ENCODE measurements at places on chromosomes 1 and 21.

DNA sequence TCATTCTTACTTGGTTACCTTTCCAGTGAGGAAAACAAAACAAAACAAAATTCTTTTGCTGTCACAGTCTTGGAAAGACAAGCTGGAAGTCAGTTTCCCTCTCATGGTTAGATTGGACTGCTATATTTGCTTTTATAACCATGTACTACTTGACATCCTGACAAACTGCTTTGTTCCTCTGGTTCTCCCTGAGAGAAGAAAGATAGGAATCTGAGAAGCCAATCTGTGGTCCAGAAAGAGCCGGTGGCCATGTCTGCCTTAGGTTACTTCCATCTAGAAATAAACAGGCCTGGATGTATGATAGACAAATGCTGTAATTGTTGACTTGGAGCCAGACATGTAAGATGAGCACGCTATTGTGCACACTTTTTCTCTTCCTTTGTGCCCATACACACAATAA, 330.0 kb downstream of the BRINP3 start:
- DNase-seq = no peak

GRCh38 chr1:88503646-88504045, 180.4 kb upstream of the PKN2 start:
- no peak for DNase-seq

- no peak for DNase-seq
Observed at GRCh38 chr1:6822530-6823359, 37.5 kb downstream of the CAMTA1 start.

GRCh38 chr1:95247607-95248006, 13.6 kb downstream of the RWDD3 start:
- no peak for DNase-seq

DNA sequence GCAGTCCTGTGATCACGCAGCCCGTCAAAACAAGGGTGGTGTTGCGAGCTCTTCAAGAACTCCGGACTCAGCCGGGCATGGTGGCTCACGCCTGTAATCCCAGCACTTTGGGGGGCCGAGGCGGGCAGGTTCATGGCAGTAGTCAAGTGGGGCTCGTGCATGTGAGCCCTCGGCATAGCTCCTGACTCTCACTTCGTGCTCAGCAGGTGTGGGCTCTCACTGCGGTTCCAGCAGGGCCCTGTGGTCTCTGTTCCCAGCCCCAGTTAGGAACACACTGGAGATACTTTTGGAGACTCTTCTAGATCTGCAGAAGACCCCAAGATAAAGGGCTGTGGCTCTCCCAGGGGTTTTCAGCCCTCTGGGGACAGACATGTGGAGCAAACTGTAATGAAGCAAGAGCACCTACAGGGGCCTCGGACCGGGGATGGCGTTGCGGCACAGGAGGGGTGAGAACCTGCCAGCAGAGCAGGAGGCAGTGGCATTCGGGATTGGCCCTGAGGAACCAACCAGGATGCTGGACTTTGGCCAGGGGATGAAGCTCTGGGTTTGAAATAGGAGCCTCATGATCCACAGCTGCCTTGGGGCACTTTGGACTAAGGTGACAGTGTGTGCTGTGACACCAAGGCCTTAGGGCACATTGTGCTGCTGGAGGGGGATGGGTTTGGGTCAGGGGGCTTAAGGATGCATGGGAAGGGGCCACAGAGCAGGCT, 443.2 kb downstream of the CAMTA1 start:
- no peak for DNase-seq

DNA sequence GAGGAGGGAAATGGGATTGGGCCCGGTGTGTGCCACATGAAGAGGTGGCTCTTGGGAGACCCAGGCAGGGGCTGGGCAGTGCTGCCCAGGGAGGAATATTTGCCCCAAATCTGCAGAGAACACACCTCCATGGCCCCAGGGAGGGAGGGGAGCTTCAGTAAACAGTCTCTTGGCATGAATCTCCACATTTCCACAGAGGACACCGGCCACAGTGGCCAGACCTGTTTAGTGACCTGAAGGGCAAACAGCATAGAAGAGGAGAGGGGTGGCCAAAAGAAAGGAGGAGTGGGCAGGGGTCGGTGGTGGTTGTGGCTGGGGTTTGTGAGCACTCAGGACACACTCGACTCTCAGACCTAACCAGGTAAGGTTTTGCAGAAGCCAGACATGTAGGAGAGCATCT, 54.0 kb upstream of the IFFO2 start:
- no peak for DNase-seq

DNA sequence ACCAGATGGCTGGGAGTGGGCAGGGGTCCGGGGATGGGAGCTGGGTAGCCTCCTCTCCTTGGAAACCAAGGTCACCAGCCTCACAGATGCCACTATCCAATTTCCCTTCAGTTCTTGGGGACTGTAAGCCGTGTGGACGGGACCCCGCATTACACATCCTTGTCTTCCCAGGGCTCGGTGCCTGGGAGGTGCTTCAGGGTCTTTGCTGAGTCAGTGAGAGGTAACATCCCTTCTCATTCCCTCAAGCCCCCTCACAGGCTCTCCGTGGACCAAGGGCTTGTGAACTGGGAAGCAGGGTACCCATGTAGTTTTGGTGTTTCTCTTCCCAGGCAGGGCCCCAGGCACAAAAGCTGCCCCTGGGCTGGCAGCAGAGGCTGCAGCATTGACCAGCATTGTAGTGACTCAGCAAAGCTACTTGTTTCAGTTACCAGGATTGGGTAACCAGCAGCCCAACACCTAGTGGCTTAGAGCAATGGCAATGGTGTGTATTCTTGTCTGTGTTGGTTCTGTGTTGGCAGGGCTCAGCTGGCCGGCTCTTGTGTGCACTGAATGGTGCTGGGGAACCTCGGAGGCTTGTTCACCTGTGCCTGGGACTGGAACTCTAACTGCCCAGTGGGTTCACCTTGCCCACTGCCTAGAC, 24.6 kb upstream of the PCBP3 start:
- DNase-seq = no peak

DNA sequence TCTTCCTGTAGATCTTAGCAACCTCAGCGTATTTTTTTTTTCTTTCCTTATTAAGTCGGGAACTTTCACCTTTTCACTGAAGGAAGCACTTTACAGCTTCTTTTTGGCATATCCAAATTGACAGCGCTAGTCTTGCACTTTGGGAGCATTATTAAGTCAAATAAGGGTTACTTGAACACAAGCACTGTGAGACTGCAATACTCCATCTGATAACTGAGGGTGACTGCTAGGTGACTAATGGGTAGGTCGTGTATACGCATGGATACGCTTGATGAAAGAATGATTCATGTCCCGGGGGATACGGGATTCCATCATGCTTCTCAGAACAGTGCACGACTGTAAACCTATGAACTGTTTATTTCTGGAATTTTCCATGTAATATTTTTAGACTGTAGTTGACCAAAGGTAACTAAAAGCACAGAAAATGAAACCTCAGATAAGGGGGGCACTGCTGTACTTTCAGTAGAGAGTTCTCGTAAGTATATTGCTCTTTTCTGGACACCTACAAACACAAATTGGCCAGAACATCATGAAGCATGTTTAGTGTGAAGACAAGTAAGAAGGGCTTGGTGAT, 364.7 kb downstream of the SMYD3 start:
- DNase-seq = no peak

DNA sequence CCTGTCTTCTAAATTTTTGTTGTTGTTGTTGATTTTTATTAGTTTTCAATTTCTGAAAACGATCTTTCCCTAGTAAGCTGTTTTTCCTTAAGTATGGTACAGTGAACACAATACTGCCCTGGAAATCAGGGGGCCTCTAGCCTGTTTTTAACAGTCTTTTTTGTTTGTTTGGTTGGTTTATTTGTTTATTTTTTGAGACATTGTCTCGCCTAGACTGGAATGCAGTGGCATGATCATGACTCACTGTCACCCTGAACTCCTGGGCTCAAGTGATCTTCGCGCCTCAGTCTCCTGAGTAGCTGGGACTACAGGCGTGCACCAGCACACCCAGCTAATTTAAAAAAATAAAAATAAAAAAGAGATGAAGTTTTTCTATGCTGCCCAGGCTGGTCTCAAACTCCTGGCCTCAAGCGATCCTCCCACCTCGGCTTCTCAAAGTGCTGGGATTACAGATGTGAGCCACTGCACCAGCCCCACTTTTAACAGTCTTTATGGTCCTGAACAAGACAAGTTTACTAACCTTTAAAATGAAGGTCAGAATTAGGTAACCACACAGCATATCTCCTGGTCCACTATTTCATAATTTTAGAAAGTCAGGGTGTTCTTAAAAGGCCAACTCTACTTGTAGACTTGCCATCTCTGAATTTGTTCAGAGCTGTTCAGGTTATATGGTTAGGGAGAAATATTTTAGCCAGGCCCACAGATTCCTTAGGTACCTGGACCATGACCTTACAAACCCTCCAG, 35.4 kb downstream of the TBCE start:
- DNase-seq = no peak

DNA sequence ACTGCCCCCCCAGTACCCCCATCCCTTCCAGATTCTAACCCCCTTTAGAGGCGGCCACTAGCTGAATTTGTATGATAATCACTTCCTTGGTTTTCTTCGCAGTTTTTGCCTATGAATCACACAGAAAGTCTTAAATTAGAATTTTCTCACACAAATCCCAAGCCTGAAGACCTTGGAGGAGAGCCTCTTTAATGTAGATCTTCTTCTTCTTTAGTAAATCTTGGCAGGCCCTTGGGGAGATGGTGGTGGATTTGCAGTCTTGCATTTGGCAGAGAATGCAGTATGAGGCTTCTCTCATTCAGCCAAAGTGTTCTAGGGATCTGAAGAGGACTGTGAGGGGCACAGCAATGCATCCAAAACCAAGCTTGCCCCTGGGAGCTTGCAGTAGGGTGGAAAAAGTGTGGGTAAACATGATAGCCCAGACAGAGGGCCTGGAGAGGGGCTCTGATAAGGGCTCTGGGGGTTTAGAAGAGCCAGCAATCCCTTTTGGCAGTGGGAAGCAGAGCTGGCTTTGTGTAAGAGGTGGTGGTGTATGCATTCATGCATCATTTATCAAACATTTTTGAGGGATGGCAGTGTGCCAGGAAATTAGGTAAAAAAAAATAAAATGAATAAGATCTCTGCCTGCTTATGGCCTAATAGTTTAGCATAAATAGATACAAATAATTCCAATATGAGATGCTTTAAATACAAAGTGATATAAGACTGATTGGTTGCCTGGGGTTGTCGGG, 7.7 kb upstream of the CDC42 start:
- no peak for DNase-seq

DNA sequence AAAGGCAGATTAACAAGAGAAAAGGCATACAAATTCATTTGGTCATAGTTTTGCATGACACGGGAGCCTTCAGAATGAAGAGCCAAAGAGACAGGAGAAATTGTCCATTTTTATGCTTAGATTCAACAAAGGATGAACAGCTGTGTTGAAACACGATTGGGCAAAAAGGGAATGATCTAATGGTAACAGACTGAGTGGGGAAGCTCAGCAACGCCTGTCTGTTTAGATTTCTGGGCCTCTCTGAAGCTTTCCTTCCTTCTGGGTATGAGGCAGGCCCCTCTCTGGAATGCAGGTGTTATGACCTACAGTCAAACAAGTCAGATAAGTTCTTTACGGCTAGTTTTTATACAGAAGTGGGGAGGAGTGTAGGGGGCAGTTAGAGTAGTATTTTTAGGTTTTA, 154.6 kb downstream of the RGS7 start:
- no peak for DNase-seq

GRCh38 chr1:56330391-56331026, 248.9 kb downstream of the PLPP3 start:
- no peak for DNase-seq

DNA sequence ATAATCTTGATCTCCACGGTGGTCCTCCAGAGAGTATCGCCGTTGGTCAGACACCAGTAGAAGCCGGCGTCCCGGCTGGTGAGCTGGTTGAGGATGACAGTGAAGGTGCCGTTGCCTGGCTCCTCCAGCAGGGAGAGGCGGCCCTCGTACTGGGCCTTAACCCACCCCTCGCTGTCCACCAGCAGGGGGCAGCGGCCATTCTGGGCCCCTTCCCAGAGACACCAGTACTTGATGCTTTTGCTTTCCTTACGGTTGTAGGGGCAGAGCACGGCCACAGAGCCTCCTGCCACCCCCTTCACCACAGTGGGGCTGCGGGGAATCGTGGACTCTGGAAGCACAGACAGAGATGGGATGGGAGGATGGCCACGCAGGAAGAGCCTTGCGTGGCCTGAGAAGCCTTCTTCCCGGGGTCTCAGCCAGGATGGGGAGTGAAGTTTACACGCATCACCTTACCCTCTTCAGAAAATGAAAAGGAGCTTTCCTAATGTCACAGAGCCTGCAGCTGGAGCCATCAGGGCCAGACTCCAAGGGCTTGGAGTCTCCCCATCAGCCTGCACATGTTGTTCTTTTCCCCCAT, 10.7 kb downstream of the PIGR start:
- peak; percentile 47 for DNase-seq

DNA sequence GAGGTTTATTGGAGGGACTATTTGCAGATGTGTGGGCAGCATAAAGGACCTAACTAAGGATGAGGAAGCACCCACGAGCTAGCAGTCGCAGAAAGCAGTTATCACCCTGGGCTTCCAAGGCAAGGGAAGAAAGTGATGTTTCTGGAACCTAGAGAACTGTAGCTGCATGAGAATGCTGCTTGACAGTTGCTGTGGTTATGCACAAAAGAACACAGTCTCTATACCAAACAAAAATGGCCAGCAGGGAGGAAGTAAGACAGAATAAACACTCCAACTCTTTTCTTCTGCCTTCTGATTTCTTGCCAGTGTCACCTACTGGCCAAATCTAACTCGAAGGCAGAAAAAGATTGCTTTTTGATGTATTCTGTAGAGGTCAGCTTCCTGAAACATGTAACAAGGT, 190.2 kb downstream of the RASAL2 start:
- DNase-seq = no peak

GRCh38 chr1:53740621-53741105, 1.7 kb upstream of the GLIS1 start:
- DNase-seq = no peak

GRCh38 chr1:24503870-24504523, 1.4 kb downstream of the RCAN3 start:
- no peak for DNase-seq

- DNase-seq = no peak
Observed at GRCh38 chr1:36675106-36675505, 192.4 kb upstream of the CSF3R start.

DNA sequence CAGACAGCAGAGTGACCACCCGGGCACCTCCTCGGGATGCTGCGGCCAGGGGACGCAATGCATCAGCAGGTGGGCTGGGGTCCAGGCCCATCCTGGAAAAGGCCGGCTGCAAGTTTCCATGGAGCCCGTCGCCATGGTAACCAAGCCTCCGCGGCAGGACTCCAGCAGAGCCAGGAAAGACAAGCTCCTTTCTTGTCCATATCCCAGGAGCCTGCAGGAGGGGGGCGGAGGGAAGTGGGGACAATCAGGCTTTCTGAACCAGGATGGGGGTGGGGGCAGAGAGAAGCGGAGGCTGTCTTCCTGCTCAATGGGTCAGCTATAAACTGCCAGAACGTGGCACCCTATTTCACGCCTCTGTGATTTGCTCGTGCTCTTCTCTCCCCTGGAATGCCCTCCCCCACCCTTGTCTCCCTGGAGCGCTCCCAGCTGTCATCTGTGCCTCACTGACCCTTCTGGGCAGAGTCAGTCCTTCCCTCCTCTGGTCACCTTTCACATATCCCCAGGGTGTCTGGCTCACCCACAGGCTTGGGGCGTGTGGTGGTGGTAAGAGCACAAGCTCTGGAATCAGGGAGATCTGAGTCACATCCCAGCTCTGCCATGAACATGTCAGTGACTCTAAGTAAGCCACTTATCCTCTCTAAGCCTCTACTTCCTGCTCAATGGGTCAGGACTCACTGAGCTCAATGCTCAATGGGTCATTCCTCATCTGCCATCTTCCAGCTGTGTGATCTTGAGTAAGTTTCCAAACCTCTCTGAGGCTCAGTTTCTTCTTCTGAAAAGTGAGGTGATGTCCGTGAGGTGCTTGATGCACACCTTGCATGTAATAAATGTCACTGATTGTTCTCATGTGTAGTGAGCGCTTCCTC, 58.9 kb upstream of the LAPTM5 start:
- no peak for DNase-seq

- DNase-seq = no peak
Observed at GRCh38 chr1:17168091-17168876, 36.6 kb upstream of the PADI1 start.
